SJSA1 (cell line): ENCODE measurements at places on chromosomes 12 and 14.
A peak's percentile ranks its signal among the peaks of the same experiment; 100 is the strongest.

GRCh38 chr12:121579190-121579791 lies 1.5 kb downstream of the KDM2B start:
- peaks cover 22% of the 10 kb centered on the region for H3K36me3 ChIP-seq
- no peaks in the 10 kb centered on the region for H3K27me3 ChIP-seq
- H3K4me1 ChIP-seq, result peaks cover 60% of the 10 kb centered on the region
- peak; percentile 26 for DNase-seq
- peak overlapping the region; percentile 84 for H3K27ac ChIP-seq
- H3K4me3 ChIP-seq, result peak overlapping the region; percentile 49

GRCh38 chr14:77184396-77185092 lies 2.9 kb downstream of the TMEM63C start:
- no peak for DNase-seq
- H3K27me3 ChIP-seq, result peaks cover 7% of the 10 kb centered on the region
- no peak overlapping the region for H3K27ac ChIP-seq
- H3K36me3 ChIP-seq, result no peaks in the 10 kb centered on the region
- no peak overlapping the region for H3K4me3 ChIP-seq

- H3K4me1 ChIP-seq, result no peaks in the 10 kb centered on the region
- no peaks in the 10 kb centered on the region; the same call in 1 of the 2 replicates for H3K27me3 ChIP-seq
- H3K4me3 ChIP-seq, result no peak overlapping the region
- no peaks in the 10 kb centered on the region for H3K36me3 ChIP-seq
- no peak for DNase-seq
These were observed 245.1 kb upstream of the ATXN7L3B start for GRCh38 chr12:74292351-74293194.

DNA sequence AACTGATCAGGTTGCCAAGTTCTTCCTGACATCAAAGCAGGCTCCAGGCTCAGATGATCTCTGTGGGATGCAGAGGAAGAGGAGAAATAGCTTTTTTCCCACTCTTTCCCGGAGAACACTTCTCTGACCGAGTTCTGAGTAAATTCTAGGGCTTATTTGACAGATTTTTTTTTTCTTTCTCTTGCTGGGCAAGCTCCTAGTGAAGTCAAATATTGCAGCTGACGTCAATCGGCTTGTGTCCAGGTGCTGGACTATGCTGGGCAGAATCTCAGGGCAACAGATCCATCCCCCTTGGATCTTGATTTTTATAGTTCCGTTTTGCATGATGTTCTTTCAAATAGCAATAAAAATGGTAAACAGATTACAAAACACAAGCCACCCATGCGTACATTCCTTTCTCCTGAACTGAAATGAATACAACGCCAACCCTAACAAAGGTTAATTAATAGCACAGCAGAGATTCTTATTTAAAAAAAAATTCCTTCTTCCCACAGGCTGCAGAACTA lies 182.2 kb downstream of the NOVA1 start:
- no peak for DNase-seq
- H3K36me3 ChIP-seq, result no peaks in the 10 kb centered on the region
- no peaks in the 10 kb centered on the region for H3K27me3 ChIP-seq
- no peaks in the 10 kb centered on the region for H3K4me1 ChIP-seq

DNA sequence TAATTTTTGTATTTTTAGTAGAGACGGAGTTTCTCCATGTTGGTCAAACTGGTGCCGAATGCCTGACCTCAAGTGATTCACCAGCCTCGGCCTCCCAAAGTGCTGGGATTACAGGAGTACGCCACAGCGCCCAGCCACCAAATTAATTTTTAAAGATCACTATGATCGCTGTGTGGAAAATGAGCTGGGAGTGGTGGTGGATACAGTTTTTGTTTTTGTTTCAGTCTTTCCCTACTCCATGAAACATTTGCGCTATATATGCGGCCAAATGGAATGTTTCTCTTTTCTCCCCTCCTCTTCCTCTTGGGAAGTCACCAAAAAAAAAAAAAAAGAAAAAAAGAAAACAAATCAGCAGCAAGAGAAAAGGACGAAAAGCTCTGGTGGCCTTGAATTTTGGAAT lies 20.8 kb upstream of the P2RX4 start:
- no peaks in the 10 kb centered on the region for H3K27me3 ChIP-seq
- peaks cover 38% of the 10 kb centered on the region for H3K4me1 ChIP-seq
- no peak overlapping the region for H3K4me3 ChIP-seq
- no peak for DNase-seq
- H3K36me3 ChIP-seq, result no peaks in the 10 kb centered on the region

GRCh38 chr14:20563971-20564370 lies 3.1 kb upstream of the RNASE9 start:
- DNase-seq, result no peak
- H3K4me1 ChIP-seq, result no peaks in the 10 kb centered on the region
- H3K27me3 ChIP-seq, result no peaks in the 10 kb centered on the region
- no peak overlapping the region for H3K4me3 ChIP-seq

DNA sequence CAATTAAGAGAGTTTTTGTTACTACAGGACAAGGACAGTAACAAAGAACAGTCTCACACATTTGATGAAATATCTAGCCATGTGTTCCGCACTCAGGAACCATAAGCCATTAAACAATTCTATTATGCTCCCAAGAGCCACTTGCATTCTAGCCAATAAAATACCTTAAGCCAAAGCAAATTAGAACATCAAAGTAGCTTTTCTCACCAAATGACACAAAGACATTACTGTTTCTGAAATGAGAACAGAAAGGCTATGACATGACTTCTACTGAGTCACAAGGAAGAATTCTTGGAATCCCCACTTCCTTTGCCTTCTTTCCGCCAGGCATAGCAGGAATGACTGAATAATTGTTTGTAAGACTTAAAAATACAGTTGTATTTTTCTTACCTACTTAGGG lies 445.8 kb downstream of the ATP23 start:
- H3K4me3 ChIP-seq, result no peak overlapping the region
- H3K27ac ChIP-seq, result peak overlapping the region; percentile 88
- DNase-seq, result peak; percentile 60
- H3K27me3 ChIP-seq, result no peaks in the 10 kb centered on the region
